Thymus (tissue), 14 donors: ENCODE measurements at places on chromosomes 7 and 10. TPM values are rescaled to one million over a fixed set of nuclear protein-coding genes. Genes with fewer than 3 reads are reported as not detected.

GRCh38 chr10:113267619-113268562, 285.0 kb upstream of the HABP2 start:
- no peaks in the 10 kb centered on the region for H3K27me3 ChIP-seq
- no peak for DNase-seq
- no peak overlapping the region for H3K4me3 ChIP-seq
- no peaks in the 10 kb centered on the region for H3K36me3 ChIP-seq
- peak overlapping the region; percentile 33 for H3K27ac ChIP-seq

DNA sequence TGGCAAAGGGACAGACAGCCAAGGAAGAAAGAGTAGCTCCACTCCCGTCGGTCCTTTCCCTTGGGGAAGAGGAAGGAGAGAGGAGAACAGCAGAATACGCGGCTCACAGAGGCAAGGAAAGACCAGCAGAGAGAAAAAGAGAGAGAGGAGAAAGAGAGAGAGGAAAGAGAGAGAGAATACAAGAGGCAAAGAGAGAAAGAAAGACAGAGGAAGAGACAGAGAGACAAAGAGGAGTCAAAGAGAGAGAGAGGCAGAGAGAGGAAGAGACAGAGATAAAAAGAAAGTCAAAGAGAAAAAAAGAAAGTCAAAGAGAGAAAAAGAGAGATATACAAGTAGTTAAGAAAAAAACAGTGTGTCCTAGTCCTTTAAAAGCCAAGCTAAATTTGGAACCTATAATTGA, 23.4 kb upstream of the CHST3 start:
- H3K36me3 ChIP-seq, result no peaks in the 10 kb centered on the region
- no peaks in the 10 kb centered on the region for H3K4me1 ChIP-seq
- no peak overlapping the region for H3K27ac ChIP-seq
- no peak overlapping the region for H3K4me3 ChIP-seq

GRCh38 chr7:155469-155900, 36.9 kb upstream of the FAM20C start:
- H3K36me3 ChIP-seq, result no peaks in the 10 kb centered on the region
- DNase-seq, result no peak
- no peak overlapping the region for H3K27ac ChIP-seq
- no peak overlapping the region for H3K4me3 ChIP-seq
- no peaks in the 10 kb centered on the region for H3K27me3 ChIP-seq

DNA sequence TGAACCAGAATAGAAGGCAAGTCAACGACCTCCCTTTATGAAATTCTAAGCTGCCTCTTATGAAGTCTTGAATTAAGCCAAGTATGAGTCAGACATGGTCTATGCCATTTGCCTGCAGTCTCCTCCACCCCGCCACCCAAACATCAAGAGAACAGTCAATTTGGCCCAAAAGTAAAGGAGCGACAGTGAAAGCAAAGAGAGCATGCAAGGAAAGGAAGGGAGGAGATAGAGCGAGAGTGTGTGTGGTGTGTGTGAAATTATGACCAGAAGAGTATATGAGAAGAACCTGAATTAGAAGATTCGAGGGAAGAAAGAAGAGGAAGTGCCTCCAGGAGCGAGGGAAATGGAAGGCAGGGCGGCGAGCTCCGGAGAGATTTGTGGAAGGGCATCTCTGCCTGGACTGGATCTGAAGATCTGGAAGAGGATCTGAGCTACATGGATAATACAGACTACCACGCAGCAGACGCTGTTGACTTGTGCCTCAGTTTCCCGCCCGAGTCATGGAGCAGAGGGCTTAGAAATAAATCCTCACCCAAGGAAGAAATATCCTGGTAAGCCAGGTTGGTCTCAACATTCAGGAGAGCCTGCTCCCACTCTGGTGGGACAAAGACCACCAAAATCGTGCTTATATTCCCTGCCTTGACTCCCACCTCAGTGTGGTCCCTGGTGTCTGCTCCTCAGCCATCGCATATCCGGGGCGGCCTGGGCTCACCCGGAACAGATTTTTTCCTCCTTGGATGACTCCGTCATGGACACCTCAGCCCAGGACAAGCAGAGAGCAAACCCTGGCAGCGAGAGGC, 459 bp downstream of the ZDHHC6 start:
- no peaks in the 10 kb centered on the region for H3K27me3 ChIP-seq
- peak overlapping the region; percentile 88 for H3K27ac ChIP-seq
- peaks cover 2% of the 10 kb centered on the region for H3K4me1 ChIP-seq
- H3K36me3 ChIP-seq, result peaks cover 7% of the 10 kb centered on the region
- DNase-seq, result no peak

- no peak overlapping the region for H3K27ac ChIP-seq
- DNase-seq, result no peak
- no peak overlapping the region for H3K4me3 ChIP-seq
- H3K27me3 ChIP-seq, result no peaks in the 10 kb centered on the region
Measured at GRCh38 chr7:106060394-106060920, 51.7 kb downstream of the SYPL1 start.

GRCh38 chr7:148524479-148525224, 65.9 kb upstream of the C7orf33 start:
- no peak for DNase-seq
- no peaks in the 10 kb centered on the region for H3K4me1 ChIP-seq
- no peak overlapping the region for H3K27ac ChIP-seq
- H3K27me3 ChIP-seq, result no peaks in the 10 kb centered on the region
- no peaks in the 10 kb centered on the region for H3K36me3 ChIP-seq

- H3K4me3 ChIP-seq, result no peak overlapping the region
- no peak for DNase-seq
- no peaks in the 10 kb centered on the region for H3K27me3 ChIP-seq
- H3K4me1 ChIP-seq, result no peaks in the 10 kb centered on the region
- H3K27ac ChIP-seq, result no peak overlapping the region
- H3K36me3 ChIP-seq, result no peaks in the 10 kb centered on the region
Measured at GRCh38 chr10:7890781-7891180, 72.5 kb downstream of the TAF3 start.

DNA sequence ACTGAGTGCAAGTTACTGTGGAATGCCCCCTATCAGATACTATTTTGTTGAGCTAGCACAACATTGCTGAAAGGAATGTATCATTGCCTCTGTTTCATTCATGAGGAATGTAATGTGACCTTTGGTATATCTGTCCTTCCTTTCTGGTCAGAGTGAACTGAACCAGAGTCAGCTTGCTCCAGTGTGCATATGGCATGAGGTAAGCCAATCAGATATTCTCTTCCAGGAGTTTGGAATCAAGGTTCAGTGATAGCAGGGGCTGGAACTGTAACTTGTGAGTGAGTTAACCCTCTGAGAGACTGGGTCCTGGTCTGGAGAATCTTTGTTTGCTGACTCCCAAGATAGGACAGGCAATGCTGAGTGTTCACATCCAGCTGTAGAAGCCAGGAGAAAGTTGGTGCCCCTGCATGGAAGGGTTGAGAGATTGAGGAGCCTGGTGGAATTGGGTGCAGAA, 45.3 kb upstream of the OSBPL3 start:
- peaks cover 7% of the 10 kb centered on the region for H3K4me1 ChIP-seq
- no peak overlapping the region for H3K27ac ChIP-seq
- H3K4me3 ChIP-seq, result no peak overlapping the region
- H3K36me3 ChIP-seq, result no peaks in the 10 kb centered on the region
- H3K27me3 ChIP-seq, result no peaks in the 10 kb centered on the region

DNA sequence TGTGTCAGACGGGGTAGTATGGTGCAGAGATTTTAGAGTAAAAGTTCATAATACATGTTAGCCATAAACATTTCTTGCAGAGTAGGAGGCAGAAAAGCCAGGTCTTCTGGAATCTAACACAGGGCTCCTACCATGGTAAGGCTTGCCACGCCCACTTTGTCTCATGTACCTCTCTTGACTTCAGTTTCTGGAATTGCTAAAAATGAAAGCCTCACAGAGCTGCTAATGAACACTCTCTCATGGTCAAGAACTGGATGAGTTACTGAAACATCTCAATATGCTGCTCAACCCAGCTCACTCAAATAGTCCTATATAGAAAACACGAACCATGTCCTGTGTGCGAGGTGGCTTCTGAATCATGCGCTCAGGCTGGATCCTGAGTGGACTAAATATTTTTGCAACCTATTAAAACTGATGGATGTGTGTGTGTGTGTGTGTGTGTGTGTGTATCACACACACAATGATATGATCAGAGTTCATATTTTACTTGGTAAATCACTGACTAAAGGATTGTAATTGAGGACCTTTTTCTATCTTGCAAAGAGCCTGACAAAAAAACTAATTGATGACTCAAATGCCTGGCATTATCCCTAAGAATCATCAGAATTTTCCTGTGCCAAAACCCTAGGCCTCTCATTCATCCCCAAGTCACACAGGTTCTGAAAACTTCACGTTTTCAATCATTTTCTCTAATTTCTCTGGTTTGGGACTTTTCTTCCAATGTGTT, 1306.6 kb downstream of the XPNPEP1 start:
- DNase-seq, result no peak
- no peaks in the 10 kb centered on the region for H3K4me1 ChIP-seq
- H3K27ac ChIP-seq, result no peak overlapping the region
- H3K36me3 ChIP-seq, result no peaks in the 10 kb centered on the region

Gene OR2A12
- not detected for total RNA-seq

Gene OPALIN
- total RNA-seq, result under 0.01 TPM

Gene MAGI2
- 0.42 TPM for total RNA-seq

Gene ZEB1
- total RNA-seq, result 71.5 TPM

Gene CEP55
- total RNA-seq, result 28.7 TPM

Gene SLC26A5
- 0.05 TPM for total RNA-seq
